ENCODE measurements at places on chromosomes 4 and X. TPM values are rescaled to one million over a fixed set of nuclear protein-coding genes. Genes with fewer than 3 reads are reported as not detected.

DNA sequence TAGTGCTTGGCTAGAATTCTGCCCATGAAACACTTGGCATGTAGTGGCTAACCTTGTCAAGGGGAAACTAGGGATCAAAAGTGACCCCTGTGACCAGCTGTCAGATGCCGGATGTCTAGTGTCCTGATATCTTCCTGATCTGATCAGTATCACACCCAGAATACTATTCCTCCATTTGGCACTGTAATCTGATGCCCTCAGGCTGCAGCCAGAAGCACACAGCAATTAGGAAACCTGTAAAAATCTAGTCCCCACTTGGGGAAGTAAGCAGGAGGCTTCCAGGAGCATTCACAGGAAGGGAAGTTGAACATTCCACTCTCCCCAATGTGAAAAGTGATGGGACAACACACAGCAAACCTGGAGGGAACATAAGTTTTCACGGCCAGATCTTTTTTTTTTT, 125.1 kb downstream of the HS6ST2 start:
- DNase-seq: no peak

PLXNA3 gene
- total RNA-seq: 13.3 TPM

DNA sequence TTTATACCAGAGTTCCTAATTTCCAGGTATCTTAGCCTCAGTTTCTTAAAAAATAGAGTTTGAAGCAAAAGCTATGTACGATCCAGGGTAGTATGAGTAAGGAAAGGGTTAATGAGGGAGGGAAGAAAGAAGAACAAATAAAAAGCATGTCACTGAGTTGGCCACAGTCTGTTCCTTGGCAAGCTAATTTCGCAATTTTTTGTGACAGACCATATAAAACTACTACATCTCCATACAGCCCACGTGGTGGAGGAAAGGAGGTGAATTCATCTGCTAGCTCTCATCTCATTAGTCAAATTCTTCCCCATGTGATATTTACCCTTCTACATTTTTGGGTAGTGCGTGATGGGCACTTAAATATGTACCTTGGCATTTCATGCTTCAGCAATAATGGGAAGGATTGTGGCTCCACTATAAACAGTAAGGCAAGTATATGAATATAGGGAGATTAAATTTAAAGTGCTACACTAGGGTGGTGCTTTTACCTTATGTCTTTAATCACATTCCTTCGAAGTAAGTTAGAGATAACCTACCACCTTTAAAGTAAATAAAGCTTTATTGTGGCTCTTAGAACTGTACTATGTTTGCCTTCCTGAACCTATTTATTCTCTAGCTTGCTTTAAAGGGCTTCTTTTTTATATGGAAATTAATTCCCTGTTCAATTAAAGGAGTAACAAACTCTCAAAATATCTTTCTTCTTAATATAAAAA, 102.1 kb upstream of the VAMP7 start:
- no peak for DNase-seq

DNA sequence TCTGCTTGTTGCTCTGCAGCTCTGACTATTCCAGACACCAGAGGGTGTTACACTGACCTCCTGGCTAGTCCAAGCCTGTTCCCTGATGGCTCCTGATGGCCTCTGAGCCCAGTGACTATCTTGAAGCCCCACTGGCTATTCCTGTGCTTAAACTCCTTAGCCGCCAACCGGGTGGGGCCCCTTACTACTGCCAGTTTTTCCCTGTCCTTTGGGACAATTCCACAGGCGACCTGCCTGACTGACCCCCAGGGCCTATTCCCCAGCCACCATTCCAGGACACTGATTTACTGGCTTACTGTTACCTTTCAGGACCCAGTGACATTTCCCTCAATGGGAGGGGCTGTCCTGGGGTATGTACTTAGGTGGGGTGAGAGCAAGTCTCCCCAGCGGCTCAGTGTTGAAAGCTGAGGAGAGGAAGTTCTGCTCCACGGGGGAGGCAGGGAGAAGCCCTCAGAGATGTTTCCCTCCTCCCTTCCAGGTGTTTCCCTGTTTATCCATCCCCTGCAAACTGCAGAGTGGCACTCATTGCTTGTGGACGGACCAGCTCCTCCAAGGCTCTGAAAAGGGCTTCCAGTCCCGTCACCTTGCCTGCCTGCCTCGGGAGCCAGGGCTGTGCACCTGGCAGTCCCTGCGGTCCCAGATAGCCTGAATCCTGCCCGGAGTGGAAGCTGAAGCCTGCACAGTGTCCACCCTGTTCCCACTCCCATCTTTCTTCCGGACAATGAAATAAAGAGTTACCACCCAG, 4.0 kb downstream of the TIMP1 start:
- no peak for DNase-seq

GRCh38 chr4:46656071-46656470, 253.0 kb downstream of the COX7B2 start:
- DNase-seq: no peak

JAKMIP1 gene
- 13.5 TPM for total RNA-seq

GRCh38 chr4:152189451-152190179, 346.3 kb downstream of the FBXW7 start:
- no peak for DNase-seq

- DNase-seq: no peak
These were observed 10.4 kb downstream of the OGT start for GRCh38 chrX:71543316-71543715.

GRCh38 chr4:68360231-68360968, 10.5 kb upstream of the YTHDC1 start:
- no peak for DNase-seq

SLC38A5 gene
- total RNA-seq: 42.5 TPM

DNA sequence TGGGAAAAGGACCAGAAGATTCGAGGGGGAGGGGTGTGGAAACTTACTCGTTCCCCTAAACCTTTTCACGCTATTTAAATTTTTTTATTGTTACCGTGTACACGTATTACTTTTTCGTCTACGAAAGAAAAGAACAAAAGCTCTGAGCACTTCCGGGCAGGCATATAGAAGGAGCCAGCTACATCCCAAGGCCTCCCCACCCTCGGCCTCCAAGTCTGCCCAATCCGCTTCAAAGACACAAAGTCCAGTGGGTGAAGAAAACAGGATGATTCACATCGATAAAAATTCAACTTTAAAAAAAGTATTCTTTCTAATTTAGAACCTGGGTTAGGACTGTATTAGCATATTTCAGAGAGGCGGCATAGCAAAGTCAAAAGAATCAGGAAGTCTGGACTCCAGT, 23.1 kb downstream of the SEL1L3 start:
- no peak for DNase-seq

LIN54 gene
- 25.7 TPM for total RNA-seq

FDCSP gene
- not detected for total RNA-seq

DNA sequence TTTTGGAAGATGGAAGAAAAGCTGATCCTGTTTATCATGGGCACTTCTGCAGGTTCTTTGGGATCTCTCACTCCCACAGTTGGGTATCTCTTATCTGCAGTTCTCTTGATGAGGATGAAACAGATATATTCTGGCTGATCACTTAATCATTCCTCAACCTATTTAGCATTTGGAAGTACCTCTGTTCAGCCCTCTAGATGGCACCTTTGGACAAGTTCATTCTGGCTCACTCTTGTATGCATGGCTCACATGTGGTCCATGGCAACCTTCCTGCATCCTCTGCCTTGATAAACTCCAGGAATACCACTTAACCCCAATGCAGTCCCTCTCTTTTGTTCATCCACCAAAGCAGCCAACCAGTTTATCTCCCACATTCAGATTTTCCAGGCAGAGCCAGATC, 74.2 kb downstream of the SMARCA5 start:
- DNase-seq: no peak

GRCh38 chr4:38659346-38659745, 4.7 kb upstream of the KLF3 start:
- no peak for DNase-seq

ADGRG4 gene
- under 0.01 TPM for total RNA-seq

- no peak for DNase-seq
These were observed 538 bp upstream of the CYTL1 start for GRCh38 chr4:5019796-5020195.

DNA sequence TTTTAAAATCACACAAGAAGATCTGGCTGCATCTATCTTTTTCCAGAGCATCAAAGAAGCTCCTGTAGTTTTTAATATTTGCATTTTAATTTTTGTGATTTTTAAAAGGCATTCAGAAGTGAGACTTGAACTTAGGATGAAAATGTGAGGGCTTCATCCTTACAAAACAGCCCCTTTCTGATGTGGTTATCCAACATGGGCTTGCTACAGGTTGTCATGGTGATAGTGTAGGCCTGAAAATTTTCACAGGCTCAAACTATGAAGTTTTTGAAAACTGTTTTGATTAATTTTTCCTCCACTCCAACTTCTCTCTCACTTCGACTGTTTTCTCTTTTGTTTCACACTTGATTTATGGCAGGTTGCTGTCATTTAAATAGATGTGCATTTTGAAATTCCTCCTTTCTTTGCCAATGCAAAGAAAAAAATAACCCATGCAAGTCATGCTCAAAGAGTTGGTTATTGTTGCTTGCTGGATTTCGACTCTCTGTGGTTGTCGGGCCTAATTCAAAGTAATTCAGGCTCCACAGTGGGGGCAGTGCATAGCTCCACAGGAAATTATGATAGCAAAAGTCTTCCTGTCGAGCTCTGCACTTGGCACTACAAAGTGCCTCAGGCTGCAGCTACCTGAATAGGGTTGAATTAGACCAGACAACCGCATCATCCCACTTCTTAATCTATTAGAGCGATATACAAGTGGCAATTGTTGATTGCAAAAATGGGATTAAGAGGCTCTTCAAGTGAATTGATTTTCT, 201.0 kb upstream of the GPR101 start:
- no peak for DNase-seq

CCKAR gene
- total RNA-seq: 1.3 TPM

DNA sequence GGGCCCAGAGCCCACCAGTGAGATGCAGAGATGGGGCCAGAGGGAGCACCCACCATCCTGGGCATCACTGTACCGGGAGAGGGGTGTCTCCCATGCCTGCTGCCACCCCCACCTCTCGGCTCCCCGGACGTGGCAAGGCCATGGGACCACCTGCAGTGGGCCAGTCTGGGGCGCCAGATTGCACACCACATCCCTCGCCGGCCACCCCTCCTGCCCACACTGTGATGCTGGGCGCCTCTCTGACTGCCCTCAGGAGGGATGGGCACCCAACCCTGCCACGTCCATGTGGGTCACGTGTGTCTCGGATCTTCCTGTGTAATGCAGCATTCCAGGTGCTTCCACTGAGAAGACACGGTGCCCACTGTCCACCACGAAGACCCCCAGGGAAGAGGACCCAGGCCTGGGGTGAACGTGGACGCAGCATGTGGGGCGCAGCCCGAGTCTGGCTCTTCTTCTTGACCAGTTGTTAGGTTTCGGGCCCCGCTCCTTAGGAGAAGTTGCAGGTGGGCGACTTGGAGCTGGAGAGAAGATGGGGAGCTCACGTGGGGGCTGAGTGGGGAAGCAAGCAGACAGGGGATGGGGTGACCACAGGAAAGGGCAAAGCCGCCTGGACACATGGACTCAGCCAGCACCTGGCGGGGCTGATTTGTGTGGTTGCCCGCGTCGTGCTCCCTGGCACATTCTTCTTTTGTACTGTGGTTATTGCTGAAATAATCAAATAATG, 47.7 kb downstream of the ZFYVE28 start:
- no peak for DNase-seq

DNA sequence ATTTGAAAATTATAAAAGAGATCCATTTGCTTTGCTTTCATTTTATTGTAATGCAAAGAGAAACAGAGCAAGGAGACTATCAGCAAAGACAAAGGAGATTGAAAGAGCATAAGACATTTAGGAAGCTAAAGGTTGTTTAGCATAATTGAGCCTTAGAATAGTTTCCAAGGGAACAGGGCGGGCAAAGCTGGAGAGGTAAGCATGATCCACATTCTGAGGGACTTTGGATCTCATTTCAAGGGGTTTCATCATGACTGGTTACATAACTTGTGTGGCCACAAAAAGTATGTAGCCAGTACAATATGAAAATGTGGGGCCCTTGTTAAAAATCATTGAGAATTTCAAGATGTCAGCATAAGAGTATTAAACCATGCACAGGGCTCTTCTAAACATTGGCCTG, 406.5 kb downstream of the RPA4 start:
- DNase-seq: no peak

DNA sequence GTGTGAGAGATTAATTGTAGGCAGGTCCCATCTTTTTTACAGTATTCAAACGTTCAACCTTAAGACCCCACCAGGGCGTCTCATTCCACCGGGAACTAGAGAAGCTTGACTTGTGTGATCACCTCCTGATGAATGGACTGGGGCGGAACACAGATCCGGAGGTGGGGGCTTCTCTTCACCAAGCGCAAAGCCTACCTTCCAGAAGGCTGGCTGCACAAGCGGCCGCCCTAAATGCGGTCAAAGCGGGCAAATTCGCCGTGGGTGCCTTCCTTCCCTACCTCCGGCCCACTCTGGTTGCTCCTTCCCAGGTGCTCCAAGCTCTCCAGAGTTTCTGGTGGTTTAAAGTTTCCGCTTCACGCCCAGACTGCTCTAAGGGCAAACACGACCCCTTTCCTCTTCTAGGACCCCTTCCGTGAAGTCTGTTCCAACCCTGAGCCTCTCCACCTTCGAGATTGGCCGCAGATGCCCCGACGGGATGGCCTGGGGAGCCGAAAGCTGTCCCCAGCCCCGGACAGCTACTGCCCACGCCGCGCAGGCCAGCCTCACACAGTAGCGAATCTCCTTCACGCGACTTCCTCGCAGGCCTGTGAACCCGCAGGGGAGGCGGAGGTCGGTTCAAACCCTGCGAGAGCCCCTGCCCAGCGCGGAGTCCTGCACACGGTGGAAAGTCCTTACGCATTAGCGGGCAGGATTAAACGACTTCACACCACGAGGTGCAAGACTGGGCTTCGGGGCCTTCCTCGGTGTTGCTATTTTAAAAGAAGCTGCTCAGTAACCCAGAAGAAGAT, 1.6 kb upstream of the WWC2 start:
- DNase-seq: no peak

GRCh38 chr4:48832571-48832970, 1.7 kb downstream of the OCIAD1 start:
- DNase-seq: no peak

SPACA5 gene
- total RNA-seq: not detected

ZFP42 gene
- total RNA-seq: 0.50 TPM

XAGE2 gene
- 0.50 TPM for total RNA-seq

- DNase-seq: no peak
These were observed 7.2 kb downstream of the PRKG2 start for GRCh38 chr4:81207828-81208227.

CXCL13 gene
- 0.20 TPM for total RNA-seq
